ENCODE measurements at places on chromosomes 4 and X.
A peak's percentile ranks its signal among the peaks of the same experiment; 100 is the strongest.

DNA sequence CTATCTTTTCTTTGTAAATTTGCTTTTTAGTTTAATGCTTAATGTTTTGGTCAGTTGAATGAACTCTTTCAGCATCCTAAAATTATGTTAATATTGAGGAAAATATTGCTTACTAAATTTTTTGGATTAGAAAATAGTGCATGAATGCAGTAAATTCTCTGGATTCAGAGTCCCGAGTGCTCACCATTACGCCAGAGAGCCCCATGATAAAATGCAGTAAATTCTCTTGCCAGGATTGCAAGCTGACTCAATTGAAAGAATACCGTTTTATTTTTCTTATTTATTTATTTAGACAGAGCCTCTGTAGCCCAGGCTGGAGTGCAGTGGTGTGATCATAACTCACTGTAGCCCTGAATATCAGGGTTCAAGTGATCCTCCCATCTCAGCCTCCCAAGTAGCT lies 60.9 kb upstream of the ENPEP start:
- DNase-seq = no peak

GRCh38 chr4:46999566-46999965 lies 6.2 kb upstream of the GABRA4 start:
- DNase-seq = no peak

DNA sequence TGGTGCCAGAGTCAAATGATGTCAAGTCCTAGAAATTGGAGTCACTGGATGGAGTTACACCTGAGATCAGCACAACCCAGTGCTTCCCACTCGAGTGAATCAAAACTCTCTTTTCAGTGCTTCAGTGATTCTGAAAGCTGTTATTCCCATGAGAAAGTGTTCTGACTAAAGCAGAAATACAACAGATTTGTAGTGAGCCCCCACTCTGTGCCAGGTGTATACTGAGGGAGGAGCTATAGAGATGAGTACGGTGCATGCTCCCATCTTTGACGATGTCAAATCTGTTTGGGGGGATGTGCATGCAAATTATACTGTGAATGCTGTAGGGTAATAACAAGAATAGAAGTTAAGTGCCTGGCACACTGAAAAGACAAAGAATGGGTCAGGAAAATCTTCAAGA lies 330.2 kb downstream of the HS3ST1 start:
- DNase-seq = no peak

DNA sequence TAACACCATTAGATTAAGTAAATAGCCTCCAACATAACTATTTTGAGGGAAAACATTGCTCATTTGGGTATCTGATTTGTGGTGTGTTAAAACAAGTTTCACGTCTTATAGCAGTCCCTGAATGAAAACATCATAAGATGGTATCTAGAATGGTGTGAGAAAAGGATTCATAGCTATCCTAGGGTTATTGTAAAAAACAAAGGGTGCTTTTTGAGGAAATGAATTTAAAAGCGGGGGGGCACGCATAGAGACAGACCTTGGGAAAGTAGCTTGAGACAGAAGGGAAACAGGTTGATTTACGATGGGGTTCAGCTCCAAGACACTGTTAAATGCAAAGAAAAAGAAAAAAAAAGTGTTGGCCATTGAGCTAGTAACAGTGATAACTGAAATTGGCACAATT lies 768 bp upstream of the CXCL10 start:
- no peak for DNase-seq

DNA sequence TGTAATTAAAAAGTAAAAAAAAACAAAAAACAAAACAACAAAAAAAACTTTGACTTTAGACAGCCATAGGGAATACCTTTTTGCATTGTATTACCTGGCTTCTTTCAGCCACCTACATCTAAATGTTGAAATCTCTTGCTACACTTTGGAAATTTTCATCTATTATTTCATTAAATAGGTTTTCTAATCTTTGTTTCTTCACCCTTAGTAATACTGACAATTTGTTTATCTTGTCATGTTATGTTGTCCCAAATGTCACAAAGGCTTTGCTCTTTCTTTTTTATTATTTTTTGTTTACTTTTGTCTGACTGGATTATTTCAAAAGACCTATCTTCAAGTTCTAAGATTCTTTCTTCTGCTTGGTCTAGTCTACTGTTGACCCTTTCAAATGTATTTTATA lies 7.5 kb downstream of the PF4 start:
- no peak for DNase-seq

GRCh38 chr4:178415925-178416324 lies 973.7 kb upstream of the AGA start:
- peak; percentile 61 for DNase-seq

GRCh38 chrX:19947612-19948011 lies 43.2 kb downstream of the BCLAF3 start:
- DNase-seq = no peak

- DNase-seq = no peak
These were observed 10.0 kb upstream of the HS3ST1 start for GRCh38 chr4:11438647-11439046.

DNA sequence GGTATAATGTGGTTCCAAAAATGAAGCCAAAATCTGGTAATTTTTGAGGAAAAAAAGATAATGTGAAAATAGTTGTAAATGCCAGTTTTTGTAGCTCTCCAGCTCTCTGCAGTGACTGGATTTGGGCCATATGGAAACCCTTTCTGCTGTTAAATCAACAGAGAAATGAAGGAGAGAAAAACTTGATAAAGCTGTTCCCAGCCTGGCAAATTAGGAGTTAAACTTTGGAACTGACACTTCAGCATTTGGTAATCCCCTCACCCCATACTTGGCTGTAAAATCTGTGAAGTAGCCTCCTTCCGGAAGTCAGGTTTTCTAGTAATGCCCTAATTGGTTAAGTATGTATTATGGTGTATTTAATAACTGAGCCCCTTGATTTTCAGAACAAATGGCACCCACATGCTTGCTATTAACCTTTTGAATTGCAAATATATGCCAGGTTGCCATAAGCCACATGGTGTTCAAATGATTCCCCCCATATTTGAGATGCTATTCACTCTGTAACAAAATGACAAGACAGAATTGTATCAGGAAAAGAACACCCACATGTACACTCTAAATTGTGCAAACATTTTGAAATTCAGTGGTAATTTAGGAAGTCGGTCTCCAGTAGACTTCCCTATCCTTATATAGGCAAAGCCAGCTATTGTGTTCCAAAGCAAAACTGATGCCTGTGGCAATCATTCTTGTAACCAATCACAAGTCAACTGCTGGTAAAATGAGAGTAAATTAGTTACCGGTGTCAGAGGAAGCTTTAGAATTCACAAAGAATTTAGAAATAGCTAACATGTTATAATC lies 96.3 kb upstream of the ADAMTS3 start:
- DNase-seq = no peak

- no peak for DNase-seq
These were observed 44.8 kb upstream of the PTPN13 start for GRCh38 chr4:86549163-86549788.

GRCh38 chrX:45660477-45660876 lies 459.8 kb upstream of the DIPK2B start:
- DNase-seq = no peak

GRCh38 chr4:107044170-107044569 lies 8.1 kb upstream of the DKK2 start:
- DNase-seq = no peak

DNA sequence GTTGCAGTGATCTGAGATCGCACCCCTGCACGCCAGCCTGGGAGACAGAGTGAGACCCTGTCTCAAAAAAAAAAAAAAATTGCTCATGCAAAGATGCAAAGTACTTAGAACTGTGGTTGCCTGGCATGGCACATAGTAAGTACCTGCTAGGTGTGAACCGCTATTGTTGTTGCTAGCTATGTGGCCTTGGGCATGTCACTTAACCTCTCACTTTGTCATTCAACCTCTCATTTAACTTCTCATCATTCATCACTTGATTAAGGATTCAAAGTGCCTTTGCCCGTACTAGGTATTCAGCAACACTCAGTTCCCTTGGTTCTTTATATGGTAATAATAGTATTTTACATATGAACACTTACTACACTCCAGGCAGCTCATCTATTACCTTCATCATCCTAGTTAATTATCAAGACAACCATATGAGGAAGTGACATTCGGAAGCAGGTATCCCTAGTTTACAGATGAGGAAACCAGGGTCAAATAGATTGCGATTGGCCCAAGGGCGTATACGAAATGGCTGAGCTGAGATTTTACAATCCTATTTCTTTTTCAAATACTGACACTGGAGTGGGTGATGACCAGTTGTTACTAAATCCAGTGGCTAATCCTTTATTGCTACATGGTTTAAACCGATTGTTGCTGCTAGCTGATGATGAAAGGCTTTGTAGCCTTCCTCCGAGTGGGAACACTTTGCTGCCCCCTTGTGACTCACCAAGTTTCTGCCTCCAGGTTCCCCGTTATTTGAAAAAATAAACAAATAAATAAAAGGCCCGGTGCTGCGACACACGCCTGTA lies 28.8 kb upstream of the SOWAHD start:
- DNase-seq = peak; percentile 64

DNA sequence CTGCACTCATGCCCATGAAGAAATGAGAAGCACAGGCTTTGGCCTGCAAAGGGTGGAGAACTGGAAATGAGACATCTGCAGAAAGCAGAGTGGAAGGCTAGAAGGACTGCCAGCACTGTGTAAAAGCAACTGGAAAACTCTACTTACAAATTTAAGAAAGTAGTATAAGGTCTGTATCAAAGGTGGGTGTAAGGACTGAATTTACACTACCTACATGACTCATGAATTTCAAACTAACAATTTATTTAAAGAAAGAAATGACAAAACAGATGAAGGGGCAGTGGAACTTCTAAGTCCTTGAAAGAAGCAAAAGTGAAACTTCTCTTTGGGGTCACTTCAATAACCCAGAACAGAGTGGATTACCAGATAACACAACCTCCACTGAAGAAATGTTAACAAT lies 71.2 kb downstream of the SLC10A7 start:
- DNase-seq = no peak

- no peak for DNase-seq
These were observed 95.4 kb downstream of the GPR143 start for GRCh38 chrX:9670136-9670814.

DNA sequence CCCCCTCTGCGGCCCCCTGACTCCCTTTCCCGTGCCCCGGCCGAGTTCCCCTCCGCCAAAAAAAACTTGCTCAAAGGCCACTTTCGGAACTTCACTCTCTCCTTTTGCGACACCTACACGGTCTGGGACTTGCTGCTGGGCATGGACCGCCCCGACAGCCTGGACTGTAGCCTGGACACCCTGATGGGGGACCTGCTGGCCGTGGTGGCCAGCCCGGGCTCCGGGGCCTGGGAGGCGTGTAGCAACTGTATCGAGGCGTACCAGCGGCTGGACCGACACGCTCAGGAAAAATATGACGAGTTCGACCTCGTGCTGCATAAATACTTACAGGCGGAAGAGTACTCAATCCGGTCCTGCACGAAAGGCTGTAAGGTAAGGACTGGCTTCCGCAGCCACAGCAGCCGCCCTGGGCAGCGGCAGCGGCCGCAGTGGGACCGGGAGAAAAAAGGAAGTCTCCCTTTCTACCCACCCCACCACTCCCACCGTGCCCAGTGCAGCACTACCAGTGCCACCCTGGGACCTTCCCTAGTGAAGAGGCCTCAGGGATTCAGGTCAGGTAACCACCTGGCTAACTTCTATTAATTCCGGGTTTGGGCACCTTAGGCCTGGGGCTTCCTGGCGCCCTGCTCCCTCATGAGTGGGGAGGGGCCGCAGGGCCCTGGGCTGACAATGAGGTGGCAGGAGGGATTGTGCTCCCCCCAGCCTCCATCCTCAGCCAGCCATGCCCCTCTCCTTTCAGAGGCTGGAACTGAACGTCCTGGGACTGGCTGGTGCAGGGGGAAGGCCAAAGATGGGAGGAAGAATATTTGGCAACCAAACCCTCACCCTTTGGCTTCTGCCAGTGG lies 1.9 kb downstream of the NALF2 start:
- no peak for DNase-seq

DNA sequence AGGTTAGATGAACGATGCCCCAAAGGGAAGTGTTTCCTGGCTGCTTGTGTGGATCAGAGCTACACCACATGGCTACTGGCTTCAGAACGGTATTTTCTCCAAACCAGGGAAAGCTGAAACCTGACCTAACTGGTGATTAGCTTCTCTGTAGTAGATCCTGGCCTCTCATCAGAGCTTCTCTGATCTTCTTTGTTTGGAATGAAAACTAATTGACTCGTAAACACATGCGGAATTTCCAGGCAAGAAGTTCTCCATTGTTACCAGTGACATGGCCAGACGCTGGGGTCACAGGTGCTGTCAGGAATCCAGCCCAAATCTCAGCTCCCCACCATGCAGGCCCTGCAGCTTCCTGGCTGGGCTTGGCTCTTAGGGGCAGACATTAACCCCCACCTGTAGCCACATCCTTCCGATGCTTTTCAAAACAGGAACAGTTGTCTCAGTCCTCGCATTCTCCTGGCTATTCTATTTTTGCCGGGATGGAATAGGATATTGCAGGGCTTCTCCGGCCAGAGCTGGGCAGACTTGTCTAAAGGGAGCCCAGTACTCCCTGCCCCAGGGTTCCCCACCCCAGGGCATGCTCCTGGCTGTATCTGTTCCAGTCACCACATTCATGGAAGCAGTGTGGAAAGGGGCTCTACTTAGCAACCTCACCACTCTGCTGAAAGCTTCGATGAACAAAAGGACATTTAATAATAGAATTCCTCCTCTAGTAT lies 305.4 kb upstream of the F9 start:
- DNase-seq = no peak

DNA sequence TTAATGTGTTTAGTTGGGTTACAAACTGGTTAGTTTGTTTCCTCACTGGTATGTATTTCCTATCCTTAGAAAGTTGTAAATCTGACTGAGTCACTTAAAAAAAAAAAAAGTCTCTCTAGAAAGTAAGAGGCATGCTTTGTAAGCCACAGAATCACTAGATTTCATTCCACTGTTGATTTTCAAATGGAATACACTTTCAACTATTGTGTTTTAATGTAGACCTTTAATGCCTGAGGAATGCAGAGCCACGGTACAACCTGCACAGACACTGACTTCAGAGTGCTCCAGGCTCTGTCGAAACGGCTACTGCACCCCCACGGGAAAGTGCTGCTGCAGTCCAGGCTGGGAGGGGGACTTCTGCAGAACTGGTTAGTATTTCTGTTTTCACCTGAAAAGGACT lies 88.6 kb downstream of the HHIP start:
- no peak for DNase-seq

GRCh38 chr4:3463556-3464348 lies 646 bp downstream of the DOK7 start:
- DNase-seq = no peak

All from upper lobe of right lung (tissue), 1 donor.